ENCODE measurements at places on chromosomes 2 and 18.

GRCh38 chr2:10830203-10830602 lies 17.6 kb upstream of the PDIA6 start:
- DNase-seq, result no peak

DNA sequence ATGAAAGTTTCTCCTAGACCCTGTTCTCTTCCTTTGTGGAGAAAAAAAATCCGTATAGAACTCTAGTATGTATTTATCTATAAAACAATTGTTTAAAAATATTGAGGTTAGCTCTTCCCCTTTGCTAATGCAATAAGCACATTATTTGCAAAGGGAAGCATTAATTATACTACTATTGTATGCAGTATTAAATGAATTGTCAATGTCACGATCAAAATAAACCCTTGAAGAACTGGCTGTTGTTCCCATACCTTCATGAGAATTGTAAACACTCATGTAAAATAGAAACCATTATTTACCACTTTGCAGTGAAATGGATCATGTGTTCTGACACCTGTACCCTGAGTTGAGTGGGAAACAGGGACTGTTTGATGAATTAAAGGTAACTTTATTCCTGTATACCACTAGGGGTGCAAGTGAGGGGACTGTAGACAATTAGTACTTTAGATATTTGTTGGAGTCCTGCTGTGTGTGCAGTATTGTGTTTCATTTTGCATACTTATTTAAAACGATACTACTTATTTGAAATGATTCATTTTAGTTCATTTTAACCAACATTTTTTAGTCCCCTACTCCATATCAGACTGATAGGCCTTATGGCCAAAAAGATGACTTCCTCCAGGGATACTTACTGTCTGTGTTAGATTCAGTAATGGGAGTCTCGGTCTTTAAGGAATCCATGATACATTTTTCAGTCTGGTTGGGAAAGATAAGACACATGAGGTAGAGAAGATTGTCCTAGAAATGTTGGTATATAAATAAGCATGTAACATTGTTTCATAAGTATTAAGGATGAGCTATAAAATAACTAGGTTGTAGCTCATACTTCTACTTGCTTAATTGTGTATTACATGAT lies 7.9 kb downstream of the PKP4 start:
- DNase-seq, result no peak

DNA sequence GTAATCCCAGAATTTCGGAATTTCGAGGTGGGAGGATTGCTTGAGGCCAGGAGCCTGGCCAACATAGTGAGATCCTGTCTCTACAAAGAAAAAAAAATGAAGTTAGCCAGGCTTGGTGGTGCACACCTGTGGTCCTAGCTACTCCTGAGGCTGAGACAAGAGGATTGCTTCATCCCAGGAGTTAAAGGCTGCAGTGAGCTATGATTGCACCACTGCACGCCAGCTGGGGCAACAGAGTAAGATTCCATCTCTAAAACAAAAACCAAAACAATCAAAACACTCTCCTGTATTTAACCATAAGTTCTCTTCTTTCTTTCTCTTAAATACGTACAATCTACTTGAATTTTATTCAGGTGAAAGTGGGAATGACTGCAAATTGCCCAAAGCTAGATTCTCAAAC lies 33.8 kb upstream of the NEDD4L start:
- DNase-seq, result no peak

GRCh38 chr2:207253666-207254345 lies 88.1 kb upstream of the KLF7 start:
- peak; percentile 68 for DNase-seq

DNA sequence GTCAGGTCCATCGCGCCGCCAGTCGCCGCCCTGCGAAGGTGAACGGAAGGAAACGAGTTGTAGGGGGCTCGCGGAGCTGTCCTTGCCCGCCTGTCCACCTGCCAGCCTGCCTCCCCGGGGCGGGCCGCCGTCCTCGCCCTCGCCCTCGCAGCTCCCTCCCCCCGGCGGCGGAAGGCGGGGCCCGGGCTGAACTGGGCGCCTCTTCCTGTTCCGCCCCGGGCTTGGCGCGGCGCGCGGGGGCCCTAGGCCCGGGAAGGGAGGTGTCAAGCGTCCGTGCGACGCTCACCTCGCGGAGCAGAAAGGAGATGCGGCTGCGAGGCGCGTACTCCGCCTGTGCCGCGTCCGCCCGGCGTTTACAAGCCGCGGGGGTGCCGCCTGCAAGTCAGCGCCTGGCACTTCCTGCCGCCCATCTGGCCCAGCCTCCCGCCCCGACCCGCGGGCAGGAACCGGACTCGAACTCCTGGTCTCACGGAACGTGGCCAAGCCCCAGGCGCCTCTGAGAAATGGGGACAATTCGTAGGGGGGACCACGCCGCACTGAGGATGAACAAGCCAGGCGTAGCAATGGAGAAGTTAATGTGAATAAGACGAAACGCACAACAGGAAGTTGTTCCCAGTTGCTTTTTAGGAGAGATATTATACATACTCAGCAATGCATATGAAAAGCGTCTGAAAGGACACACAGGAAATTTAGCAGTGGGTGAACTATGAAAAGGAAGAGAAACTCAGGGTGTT lies at the start of gene CNPPD1:
Gene CNPPD1 (minus strand): TSS at position 108 of the 734 bp plus-strand sequence. CDS start 97 bp downstream, at position 11.
- DNase-seq, result peak; percentile 59

- DNase-seq, result peak; percentile 86
Observed at GRCh38 chr2:226211439-226211838, 588.2 kb downstream of the IRS1 start.

- DNase-seq, result no peak
Observed at GRCh38 chr2:56372071-56372656, 188.4 kb downstream of the CCDC85A start.

- DNase-seq, result no peak
Observed at GRCh38 chr2:86003967-86004366, 101.7 kb downstream of the POLR1A start.

GRCh38 chr2:164496421-164496820 lies 124.9 kb downstream of the GRB14 start:
- no peak for DNase-seq

- no peak for DNase-seq
Observed at GRCh38 chr18:27008575-27008974, 143.1 kb upstream of the AQP4 start.

GRCh38 chr18:39840856-39841481 lies 2114.1 kb upstream of the PIK3C3 start:
- DNase-seq, result no peak

DNA sequence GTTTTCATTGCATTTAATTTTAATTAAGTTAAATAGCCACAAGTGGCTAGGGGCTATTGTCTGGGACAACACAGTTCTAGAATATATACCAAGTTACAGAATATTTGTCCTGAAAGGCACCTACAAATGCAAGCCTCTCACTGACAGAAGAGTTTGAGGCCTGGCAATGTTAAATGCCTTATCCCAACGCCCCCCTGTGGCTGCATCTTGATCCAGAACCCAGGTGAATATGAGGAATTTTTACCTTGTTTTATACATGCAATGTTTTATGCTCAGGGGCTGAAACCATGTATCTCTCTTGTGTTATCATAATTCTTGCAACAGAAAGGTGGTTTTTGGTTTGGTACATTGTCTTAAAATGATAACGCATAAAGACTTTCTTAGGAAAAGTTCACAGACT lies 71.8 kb upstream of the SEC11C start:
- no peak for DNase-seq

DNA sequence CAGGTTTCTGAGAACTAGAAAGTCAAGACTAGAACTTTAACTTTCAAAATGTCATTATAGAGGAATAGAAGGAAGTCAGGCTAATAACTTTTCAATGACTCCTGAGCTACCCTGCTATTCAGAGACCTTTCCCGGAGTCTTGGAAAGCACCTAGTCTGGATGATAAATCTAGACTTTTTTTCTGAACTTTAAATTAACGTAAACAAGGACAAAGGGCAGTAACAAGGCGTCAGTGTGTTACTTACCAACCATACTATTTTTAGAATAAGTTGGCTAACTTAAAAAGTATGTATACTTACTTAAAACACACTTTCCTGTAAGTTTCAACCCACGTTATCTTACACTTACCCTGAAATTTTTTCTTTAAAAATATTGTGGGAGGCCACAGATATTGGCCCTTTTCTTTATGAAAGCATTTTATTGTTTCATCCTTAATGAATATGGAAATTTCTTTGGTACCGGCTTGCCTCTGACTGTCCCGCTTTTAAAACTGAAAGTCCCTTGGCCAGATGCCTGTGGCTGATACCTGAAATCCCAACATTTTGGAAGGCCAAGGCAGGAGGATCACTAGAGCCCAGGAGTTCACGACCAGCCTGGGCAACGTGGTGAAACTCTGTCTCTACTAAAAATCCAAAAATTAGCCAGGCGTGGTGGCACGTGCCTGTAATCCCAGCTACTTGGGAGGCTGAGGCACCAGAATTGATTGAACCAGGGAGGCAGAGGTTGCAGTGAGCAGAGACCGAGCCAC lies 9.7 kb downstream of the PMAIP1 start:
- DNase-seq, result no peak

- no peak for DNase-seq
Observed at GRCh38 chr18:76566987-76567386, 71.9 kb upstream of the ZNF516 start.

DNA sequence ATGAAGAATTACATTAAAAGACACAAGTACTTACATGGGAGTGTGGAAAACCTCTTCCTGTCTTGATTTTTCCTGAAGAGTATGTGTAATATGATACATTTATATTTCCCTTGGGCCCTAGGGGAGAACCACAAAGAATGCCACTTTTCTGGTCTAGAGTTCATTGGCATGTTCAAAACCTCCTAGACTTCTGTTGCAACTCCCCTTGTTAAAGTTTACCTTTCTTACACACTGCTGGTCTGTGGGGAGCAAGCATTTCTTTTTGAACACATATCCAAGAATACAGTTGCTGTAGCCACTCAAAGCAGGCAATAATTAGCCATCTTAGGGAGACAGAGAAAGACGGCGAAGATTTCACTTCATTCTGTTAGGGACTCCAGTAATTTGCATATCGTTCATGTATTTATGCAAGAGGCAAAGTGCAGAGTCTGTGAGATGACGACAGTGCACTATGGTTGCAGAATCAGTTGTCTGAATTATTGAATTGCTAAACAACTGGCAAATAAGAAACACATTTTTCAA lies 103.5 kb downstream of the NOL4 start:
- DNase-seq, result peak; percentile 6

DNA sequence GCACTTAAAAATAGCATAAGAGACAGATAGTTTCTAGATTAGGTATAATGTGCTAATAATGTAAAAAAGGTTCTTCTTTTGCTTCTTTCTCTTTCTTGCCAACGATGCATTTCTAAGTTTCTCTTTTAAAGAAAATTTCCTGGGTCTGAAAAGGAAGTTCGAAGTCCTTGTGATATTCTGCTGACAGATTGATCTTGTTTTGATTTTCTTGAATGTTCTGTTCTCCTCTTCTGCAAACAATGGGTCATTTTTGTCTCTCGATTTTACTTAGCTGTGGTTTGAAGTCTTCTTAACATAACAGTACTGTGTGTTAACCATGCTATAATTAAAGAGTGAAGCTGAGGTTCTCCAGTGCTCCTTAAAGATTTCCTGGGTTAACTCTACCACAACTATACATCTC lies 61.1 kb upstream of the ACYP2 start:
- no peak for DNase-seq

GRCh38 chr2:238924032-238924431 lies 76.1 kb downstream of the TWIST2 start:
- DNase-seq, result no peak

DNA sequence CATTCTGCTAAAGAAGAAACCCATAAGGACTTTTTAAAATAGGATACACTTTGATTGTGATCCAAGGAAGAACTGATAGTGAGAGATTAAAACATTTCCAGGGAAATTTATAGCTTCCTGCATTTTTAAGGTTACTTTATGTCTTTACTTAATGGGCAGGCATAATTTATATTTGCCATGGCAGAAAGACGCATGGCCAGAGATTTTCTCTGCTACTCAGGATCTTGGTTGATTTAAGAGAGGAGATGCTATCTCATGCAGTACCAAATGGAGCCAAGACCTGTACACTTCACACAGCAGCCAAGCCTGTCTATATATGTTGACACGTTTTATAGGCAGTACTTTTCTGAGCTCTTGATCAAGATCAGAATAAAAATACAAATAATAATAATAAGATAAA lies 60.9 kb upstream of the NT5C1B start:
- DNase-seq, result no peak

- peak; percentile 57 for DNase-seq
Observed at GRCh38 chr2:160294339-160294803, 94.3 kb upstream of the ITGB6 start.

GRCh38 chr18:33538418-33539042 lies 39.5 kb upstream of the ASXL3 start:
- no peak for DNase-seq

- DNase-seq, result no peak
Observed at GRCh38 chr2:74646834-74647482, 1.2 kb downstream of the M1AP start.

DNA sequence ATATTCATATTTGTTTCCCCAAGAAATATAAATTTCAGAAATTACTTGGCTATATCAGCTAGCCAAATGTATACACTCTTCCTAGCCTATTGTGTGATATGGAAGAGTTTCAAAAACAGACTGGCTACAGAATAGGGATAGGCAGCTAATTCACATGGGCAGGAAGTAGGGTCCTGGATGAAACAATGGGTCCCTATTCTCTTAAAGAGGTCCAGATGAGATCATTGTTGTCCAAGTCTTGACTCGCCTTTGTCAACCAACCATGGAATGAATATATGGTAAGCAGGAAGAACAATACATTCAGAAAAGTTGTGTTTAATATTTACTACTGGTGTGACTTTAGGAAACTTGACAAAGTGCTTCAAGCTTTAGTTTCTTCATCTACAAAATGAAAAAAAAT lies 319.9 kb downstream of the NBAS start:
- DNase-seq, result no peak

- DNase-seq, result no peak
Observed at GRCh38 chr2:11862049-11862448, 115.6 kb downstream of the LPIN1 start.

DNA sequence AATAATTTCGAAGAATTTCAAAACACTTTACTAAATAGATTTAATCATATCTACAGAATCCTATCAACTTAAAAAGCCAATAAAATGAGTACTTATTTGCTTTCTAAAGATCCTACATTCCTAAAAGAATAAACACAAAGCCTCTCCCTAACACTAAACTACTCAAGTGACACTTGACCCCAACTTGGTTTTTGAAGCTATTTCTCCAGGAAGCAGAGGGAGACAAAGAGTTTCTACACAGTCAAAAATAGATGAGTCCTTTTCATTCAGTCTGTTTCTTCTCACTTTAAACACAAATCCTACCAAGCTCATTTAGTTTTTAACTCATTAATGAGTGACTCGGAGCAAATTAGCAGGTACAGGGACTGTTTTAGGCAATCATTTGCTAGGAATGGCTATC lies 2.1 kb downstream of the ATL2 start:
- DNase-seq, result no peak

Measured in fibroblast of the conjunctiva (primary cell).